ENCODE measurements at places on chromosomes 13 and 19.

DNA sequence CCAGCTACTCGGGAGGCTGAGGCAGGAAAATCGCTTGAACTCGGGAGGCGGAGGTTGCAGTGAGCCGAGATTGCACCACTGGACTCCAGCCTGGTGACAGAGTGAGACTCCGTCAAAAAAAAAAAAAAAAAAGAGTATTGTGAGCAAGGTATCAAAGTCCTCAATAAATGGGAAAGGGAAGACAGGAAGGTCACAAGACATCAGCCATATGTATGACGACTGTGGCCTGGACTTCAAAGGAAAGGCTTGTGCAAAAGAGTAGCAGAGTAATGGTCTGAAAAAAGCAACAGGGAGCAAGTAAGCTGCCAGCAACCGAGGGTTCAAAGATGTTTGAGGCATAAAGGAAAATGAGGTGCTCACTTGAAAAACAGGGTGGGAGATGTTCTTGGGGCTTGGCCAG is 116.0 kb upstream of the WASF3 start:
- H3K27me3 ChIP-seq = no peaks in the 10 kb centered on the region
- H3K27ac ChIP-seq = no peak overlapping the region
- DNase-seq = no peak
- H3K4me3 ChIP-seq = no peak overlapping the region

- no peaks in the 10 kb centered on the region for H3K27me3 ChIP-seq
- no peak overlapping the region for H3K4me3 ChIP-seq
- DNase-seq = no peak
Observed at GRCh38 chr13:25901460-25902376, 150.1 kb downstream of the SHISA2 start.

DNA sequence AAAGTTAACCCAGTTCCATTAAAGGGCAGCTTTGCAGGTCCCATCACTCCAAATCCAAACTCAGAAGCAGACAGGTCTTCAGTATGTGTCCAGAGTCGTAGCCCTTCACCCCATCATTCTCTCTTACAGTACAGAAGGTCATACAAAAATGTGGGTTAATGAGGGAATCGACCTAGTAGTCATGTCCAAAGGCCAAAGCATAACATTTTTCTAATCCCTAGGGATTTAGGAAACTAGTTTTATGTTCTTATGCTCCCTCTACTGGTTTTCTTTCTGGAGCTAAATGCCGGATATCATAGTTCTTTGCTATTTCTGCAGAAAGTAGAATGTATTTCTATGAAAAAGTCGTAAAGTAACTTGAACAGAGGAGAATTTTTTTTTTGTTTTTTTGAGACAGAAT is 72.2 kb downstream of the DHRS12 start:
- no peak overlapping the region for H3K4me3 ChIP-seq
- H3K27ac ChIP-seq = peak overlapping the region; percentile 48
- no peaks in the 10 kb centered on the region for H3K36me3 ChIP-seq
- H3K27me3 ChIP-seq = no peaks in the 10 kb centered on the region
- peaks cover 9% of the 10 kb centered on the region for H3K4me1 ChIP-seq

GRCh38 chr13:39433651-39434050 is 169.3 kb downstream of the LHFPL6 start:
- no peak for DNase-seq
- no peaks in the 10 kb centered on the region for H3K27me3 ChIP-seq
- H3K4me1 ChIP-seq = no peaks in the 10 kb centered on the region
- H3K27ac ChIP-seq = no peak overlapping the region
- no peaks in the 10 kb centered on the region for H3K36me3 ChIP-seq

- no peaks in the 10 kb centered on the region for H3K36me3 ChIP-seq
- H3K4me3 ChIP-seq = no peak overlapping the region
- no peak for DNase-seq
Observed at GRCh38 chr13:29505950-29506349, 89.5 kb downstream of the SLC7A1 start.

- no peak overlapping the region for H3K27ac ChIP-seq
- no peaks in the 10 kb centered on the region for H3K36me3 ChIP-seq
- no peak for DNase-seq
- no peak overlapping the region for H3K4me3 ChIP-seq
- no peaks in the 10 kb centered on the region for H3K27me3 ChIP-seq
- H3K4me1 ChIP-seq = no peaks in the 10 kb centered on the region
Observed at GRCh38 chr19:50548191-50549058, 19.8 kb downstream of the LRRC4B start.

- no peaks in the 10 kb centered on the region for H3K27me3 ChIP-seq
- DNase-seq = no peak
- no peak overlapping the region for H3K27ac ChIP-seq
- no peak overlapping the region for H3K4me3 ChIP-seq
- peaks cover 13% of the 10 kb centered on the region for H3K4me1 ChIP-seq
Observed at GRCh38 chr19:4081441-4082129, 14.9 kb upstream of the ZBTB7A start.

- H3K27ac ChIP-seq = no peak overlapping the region
- no peaks in the 10 kb centered on the region for H3K27me3 ChIP-seq
Observed at GRCh38 chr13:22765547-22765946, 415.2 kb upstream of the SGCG start.

DNA sequence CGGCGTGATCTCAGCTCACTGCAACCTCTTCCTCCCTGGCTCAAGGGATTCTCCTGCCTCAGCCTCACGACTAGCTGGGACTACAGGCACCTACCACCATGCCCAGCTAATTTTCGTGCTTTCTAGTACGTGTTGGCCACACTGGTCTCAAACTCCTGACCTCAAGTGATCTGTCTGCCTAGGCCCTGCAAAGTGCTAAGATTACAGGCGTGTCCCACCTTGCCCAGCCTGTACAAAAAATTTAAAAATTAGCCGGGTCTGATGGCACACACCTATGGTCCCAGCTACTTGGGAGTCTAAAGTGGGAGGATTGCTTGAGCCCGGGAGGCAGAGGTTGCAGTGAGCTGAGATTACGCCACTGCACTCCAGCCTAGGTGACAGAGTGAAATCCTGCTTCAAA is 4.7 kb upstream of the MEX3D start:
- peaks cover 4% of the 10 kb centered on the region for H3K36me3 ChIP-seq
- no peak overlapping the region for H3K4me3 ChIP-seq
- H3K27ac ChIP-seq = no peak overlapping the region
- no peak for DNase-seq

GRCh38 chr13:30158774-30159445 is 148.4 kb downstream of the KATNAL1 start:
- no peak overlapping the region for H3K4me3 ChIP-seq
- no peak for DNase-seq
- no peak overlapping the region for H3K27ac ChIP-seq
- no peaks in the 10 kb centered on the region for H3K36me3 ChIP-seq

DNA sequence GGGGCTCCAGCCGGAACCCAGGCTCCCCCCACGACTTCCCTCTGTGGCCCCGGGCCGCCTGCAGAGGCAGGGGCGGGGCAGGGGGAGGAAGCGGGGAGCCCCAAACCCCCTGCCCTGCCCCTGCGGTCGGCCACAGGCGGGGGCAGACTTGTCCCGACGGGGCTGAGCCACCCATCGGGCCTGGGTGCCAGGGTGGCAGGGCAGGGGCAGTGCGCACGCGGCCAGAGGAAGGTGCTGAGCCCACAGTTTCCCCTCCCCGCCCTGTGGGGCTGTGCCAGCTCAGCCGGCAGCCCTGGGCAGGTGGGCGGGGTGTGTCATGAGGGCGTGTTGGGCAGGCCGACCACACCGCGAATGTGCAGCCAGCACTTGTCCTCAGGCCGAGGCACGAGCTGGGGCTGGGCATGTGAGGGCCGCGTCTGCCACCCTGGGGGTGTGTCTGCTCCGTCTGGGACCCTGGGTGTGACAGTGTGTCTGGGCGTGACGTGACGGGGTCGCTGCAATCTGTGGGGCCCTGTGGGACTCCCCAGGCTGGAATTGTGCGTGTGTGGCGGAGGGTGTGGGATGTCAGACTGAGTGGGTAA is 17.7 kb downstream of the CCDC97 start:
- H3K4me3 ChIP-seq = no peak overlapping the region
- no peaks in the 10 kb centered on the region for H3K27me3 ChIP-seq
- peaks cover 10% of the 10 kb centered on the region for H3K4me1 ChIP-seq
- H3K27ac ChIP-seq = peak overlapping the region; percentile 38

GRCh38 chr19:2266183-2266993 is 10.2 kb upstream of the JSRP1 start:
- H3K4me1 ChIP-seq = peaks cover 10% of the 10 kb centered on the region
- H3K27me3 ChIP-seq = no peaks in the 10 kb centered on the region

DNA sequence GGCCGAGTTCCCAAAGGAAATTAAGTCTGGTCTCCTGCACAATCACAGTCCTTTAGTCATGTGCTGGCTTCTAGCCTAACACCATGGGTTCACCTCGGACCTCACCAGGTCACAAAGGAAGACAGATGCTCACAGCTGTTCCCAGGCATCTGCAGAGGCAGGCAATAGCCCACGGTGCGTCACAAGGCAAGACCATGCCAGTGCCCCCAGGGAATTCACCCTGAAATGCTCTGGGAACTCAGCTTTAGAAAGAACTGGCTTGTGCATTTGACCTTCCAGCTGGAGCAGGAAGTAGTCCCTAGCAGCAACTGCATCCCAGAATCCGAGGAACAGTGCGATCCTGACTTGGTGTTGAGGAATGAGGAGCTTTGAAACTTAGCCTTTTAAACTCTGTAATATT is 96.8 kb upstream of the WASF3 start:
- no peaks in the 10 kb centered on the region for H3K36me3 ChIP-seq
- H3K4me1 ChIP-seq = no peaks in the 10 kb centered on the region
- no peaks in the 10 kb centered on the region for H3K27me3 ChIP-seq
- DNase-seq = no peak

DNA sequence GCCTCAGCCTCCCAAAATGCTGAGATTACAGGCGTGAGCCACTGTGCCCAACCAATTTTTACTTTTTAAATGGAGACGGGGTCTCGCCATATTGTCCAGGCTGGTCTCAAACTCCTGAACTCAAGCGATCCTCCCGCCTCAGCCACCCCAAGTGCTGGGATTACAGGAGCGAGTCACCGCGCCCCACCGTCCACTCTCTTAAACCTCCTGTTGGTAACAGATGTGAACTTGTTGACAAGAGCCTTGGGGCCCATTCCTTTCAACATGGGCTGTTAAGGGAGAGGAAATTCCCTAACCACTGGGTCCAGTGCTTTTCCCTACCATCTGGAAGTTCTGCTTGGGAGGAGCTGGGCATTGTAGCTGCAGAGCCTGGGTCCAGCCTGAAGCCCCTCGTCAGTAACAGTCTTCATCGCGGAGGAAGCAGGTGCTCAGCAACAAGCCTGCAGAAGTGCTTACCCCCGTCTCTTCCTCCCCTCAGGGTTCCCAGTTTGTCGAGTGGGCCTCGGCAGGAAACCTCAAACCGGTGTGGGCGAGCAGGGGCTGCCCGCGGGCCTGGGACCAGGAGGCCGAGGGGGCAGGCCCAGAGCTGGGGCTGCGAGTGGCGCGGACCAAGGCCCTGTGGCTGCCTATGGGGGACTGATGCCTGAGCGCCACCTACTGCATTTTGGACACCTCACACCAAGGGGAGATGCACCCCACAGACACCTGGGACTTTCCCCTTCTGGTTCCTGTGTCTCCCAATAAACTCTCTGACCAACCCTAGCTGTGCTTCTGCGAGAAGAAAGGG is 4.0 kb upstream of the FLT3LG start:
- DNase-seq = no peak
- H3K36me3 ChIP-seq = peaks cover 2% of the 10 kb centered on the region
- H3K4me1 ChIP-seq = peaks cover 5% of the 10 kb centered on the region
- H3K4me3 ChIP-seq = no peak overlapping the region
- no peaks in the 10 kb centered on the region for H3K27me3 ChIP-seq
- no peak overlapping the region for H3K27ac ChIP-seq

- H3K27ac ChIP-seq = peak overlapping the region; percentile 80
- peaks cover 28% of the 10 kb centered on the region for H3K4me1 ChIP-seq
- H3K4me3 ChIP-seq = peak overlapping the region; percentile 67
- peak; percentile 78 for DNase-seq
Observed at GRCh38 chr19:19032420-19033175, 719 bp downstream of the SUGP2 start.

- H3K36me3 ChIP-seq = no peaks in the 10 kb centered on the region
- H3K27ac ChIP-seq = no peak overlapping the region
- DNase-seq = no peak
- H3K4me3 ChIP-seq = no peak overlapping the region
Observed at GRCh38 chr13:111488486-111489132, 168.2 kb downstream of the TEX29 start.

DNA sequence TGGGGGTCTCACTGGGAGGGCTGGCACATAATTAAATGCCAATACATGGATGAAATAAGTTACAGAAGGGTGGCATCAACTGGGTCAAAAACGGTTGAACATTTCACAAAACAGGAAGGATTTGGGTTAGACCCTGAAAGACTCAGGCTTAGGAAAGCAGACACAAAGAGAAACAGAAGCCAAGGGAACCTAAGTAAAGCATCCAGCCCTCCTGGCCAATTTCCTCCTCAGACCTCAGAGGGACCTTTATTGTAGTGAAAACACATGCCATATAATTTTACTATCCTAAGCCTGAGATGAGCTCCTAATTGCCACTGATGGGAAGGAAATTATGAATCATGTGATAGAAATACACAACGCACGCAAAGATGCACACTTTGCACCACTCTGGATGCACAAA is 12.1 kb upstream of the CEACAM3 start:
- H3K27ac ChIP-seq = no peak overlapping the region
- peaks cover 24% of the 10 kb centered on the region for H3K27me3 ChIP-seq
- no peak for DNase-seq
- H3K4me1 ChIP-seq = no peaks in the 10 kb centered on the region
- H3K36me3 ChIP-seq = no peaks in the 10 kb centered on the region

- no peak overlapping the region for H3K27ac ChIP-seq
- H3K4me1 ChIP-seq = no peaks in the 10 kb centered on the region
- H3K4me3 ChIP-seq = no peak overlapping the region
- DNase-seq = no peak
- H3K36me3 ChIP-seq = no peaks in the 10 kb centered on the region
Observed at GRCh38 chr13:50917572-50917971, 8.0 kb downstream of the RNASEH2B start.

DNA sequence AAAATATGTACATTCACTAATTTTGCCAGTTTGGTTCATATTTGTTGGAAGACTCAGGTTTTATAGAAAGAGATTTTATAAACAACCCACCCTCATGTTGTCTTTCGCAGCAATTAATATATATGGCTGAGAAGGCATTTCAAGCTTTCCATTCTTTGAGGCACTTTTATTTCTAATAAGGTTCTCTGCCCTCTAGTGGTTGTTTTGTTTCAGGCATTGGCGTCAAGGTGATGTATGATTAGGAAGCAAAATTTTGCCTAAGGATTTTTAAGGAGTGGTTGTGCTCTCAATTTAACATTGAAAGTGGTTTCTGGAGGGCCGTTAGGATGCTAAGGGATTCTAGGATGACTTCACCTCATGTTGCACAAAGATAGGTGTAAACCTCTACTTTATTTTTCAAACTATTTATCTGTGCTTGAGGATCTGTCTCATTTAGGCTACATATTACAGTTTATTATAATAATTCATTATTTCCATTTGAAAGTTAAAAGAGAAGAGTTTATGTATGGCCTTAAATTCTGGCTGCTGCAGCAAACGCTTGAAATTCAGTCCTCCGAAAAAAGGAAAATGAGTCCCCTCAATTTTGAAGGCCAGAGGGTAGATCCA is 35.9 kb downstream of the OXGR1 start:
- H3K27ac ChIP-seq = no peak overlapping the region
- H3K36me3 ChIP-seq = no peaks in the 10 kb centered on the region
- H3K4me1 ChIP-seq = no peaks in the 10 kb centered on the region
- H3K27me3 ChIP-seq = no peaks in the 10 kb centered on the region
